ENCODE measurements at places on chromosomes 12 and 14. TPM values are rescaled to one million over a fixed set of nuclear protein-coding genes. Genes with fewer than 3 reads are reported as not detected.

DNA sequence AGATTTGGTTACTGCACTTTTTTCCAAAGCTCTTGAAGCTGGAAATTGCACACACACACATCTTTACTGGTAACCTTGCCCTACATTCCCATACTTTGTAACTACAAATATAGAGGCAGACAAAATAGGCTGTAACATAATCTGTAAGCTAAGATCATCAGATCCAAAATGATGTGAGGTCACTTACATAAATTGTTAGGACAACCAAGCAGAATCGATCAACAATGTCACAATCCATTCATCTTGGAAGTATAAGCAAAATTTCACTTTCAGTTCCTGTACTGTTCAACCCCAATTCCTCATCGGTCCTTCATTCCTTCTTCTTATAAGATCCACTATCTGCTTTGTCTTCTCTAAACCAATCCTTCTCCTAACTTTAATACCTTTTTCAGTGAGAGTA is 72.6 kb downstream of the EPS8 start:
- no peak for DNase-seq

DNA sequence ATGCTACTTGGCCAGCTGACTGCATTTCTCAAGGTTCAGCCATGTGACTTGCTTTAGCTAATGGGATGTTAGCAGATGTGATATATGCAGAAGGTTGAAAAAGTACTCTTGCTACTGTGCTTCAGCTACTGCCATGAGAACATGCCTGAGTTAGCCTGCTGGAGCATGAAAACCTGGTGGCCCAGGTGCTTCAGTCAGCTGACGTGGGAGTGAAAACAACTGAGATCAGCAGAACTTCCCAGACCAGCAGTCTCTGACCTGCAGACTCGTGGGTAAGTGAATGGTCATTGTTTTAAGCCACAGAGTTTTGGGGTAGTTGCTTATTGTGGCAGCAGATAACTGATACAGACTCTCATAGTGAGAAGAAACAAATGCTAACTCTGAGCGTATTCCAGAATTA is 118.6 kb upstream of the GRIN2B start:
- DNase-seq: no peak

Gene SYCP3
- polyA plus RNA-seq: 0.54 TPM

DNA sequence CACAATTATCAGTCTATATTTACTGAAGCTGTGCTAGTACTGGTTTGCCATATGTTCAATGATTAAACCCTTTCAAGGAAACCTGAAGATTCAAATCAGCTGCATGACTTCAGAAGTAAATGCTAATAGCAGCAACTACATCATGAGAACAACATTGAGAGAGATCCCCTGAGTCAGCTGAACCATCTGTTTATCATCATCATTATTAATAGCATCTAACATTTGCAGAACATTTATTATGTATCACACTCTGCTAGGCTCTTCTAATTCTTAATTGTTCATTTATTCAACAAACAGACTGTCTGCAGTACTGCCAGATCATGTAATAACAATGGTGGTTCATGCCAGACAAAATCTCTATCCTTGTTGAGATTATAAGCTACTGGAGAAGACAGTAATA is 157.4 kb downstream of the KLHL28 start:
- no peak for DNase-seq

DNA sequence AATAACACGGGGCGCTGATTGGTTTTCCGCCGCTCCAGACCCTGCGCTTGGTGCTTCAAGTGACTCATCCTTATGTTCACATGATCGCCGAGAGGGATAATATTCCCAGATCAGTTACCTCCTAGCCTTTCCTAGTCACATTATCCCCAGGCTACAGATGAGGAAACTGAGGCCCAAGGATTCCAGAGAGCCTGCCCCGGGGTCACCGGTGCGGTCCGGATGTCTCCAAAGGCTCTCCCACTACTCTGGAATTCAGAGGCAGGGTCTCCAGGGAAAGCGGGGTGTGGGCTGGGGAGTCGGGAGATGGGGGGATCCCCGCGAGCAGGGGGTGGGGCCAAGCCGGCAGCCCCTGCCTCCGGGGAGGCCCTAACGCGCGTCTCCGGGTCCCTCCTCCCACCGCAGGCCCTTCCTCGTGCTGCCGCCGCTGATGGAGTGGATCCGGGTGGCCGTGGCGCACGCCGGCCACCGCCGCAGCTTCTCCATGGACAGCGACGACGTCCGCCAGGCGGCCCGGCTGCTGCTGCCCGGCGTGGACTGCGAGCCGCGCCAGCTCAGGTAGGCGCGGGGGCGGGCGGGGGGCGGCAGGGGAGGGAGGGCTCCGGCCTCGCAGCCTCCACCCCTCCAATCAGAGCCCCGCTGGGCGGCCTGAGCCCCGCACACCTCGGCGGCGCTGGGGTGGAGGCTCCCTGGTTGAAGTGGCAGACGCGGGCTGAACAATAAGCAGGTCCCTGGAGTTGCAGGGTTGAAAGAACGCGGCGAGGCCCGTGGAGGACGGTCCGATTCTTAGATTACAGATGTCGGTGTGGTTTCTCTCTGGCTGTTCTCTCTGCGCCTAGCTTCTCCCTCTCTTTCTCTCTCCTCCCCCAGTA is 104.6 kb upstream of the PWP1 start:
- peak; percentile 50 for DNase-seq

DNA sequence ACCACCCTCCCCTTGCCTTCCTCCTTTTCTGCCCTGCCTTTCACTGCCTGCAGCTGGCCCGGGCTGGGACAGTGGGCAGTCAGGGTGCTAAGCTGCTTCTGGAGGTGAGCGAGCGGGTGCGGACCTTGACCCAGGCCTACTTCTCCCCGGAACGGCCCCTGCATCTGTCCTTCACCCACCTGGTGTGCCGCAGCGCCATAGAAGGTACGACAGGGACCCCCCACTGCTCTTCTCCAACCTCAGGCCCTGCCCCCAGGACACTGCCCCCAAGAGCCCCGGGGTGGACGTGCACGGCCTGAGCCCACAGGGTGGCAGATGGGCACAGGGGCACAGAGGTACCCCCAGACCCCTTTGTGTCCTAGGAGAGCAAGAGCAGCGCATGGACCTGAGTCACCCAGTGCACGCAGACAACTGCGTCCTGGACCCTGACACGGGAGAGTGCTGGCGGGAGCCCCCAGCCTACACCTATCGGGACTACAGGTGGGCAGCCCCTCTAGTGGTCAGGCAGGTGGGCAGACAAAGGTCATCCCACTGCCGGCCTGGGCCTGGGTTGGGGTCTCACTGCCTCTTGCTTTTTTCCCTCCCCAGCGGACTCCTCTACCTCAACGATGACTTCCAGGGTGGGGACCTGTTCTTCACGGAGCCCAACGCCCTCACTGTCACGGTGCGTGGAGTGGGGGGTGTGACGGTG is 3.2 kb upstream of the GNB3 start:
- DNase-seq: peak; percentile 71

DNA sequence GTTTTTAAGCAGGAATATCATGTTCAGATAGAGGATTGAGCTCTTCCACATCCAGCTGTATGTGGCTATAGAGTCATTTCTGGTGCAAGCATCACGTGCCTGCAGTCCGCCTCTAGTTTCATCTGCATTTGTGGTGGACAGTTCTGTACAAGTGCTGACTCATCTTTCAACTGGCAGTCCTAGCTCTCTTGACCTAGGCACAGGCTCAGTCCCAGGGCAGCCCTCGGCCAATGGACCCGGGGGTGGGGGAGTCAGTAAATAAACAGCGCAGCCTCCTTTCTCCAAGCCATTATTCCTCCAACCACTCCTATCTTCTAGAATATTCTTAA is 41.8 kb upstream of the FRMD6 start:
- no peak for DNase-seq

DNA sequence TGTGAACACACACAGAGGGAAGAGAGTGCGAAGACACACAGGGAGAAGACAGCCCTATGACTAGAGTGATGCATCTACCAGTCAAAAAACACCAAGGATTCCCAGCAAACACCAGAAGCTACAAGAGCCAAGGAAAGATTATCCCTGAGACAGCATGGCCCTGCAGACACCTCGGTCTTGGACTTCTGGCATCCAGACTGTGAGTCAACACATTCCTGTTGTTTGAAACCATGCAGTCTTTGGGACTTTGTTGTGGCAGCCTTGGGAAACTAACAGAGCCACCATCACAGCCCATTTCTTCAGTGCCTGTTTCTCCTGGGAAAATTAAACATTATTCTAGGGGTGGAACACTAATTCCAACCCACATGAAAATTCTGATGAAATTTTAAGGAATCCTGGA is 220.6 kb downstream of the GXYLT1 start:
- no peak for DNase-seq

DNA sequence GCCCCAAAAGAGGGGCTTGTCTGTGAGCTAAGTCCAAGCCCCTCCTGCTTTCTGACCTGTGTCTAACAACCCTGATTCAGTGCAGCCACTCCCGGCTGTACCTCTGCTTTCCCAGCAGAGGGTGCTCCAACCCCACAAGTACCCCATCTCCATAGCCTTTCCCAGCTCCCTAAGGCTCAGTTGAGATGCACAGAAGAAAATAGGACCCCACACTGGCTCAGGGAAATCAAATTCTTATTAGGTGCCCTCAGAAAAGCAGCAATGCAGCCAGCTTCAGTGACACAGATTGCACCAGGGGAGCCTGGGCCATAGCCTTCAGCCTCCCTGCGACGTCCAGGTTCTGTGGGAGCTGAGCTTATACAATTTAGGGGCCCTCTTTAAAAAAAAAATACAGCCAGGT is 49.9 kb downstream of the LRRC74A start:
- DNase-seq: peak; percentile 76

- no peak for DNase-seq
Observed at GRCh38 chr12:6963791-6964413, 6.6 kb downstream of the PHB2 start.

Gene ADAMTS20
- not detected for polyA plus RNA-seq

- no peak for DNase-seq
Observed at GRCh38 chr12:94271351-94271750, 123.0 kb downstream of the PLXNC1 start.

Gene KRT72
- not detected for polyA plus RNA-seq

GRCh38 chr14:35482994-35483515 is 50.9 kb upstream of the INSM2 start:
- DNase-seq: no peak

Gene KLRG1
- 3.2 TPM for polyA plus RNA-seq

DNA sequence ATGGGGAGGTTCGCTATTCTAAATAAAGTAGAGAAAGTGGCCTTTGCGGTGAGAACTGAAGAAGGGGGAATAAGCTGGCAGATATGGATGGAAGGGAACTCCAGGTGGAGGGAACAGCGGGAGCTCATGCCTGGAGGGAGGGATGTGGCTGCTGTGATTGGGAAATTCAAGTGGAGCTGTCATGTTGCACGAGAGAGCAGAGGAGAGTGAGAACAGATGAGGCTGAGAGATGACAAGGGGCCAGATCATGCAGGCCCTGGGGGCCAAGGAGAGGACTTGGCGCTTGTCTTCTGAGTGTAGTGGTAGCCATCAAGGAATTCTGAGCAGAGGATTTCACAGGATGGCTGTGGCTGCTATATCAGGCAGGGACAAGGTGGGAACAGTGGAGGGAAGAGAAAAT is 35.0 kb downstream of the TGFB3 start:
- no peak for DNase-seq

GRCh38 chr12:65449400-65449799 is 170.9 kb downstream of the MSRB3 start:
- no peak for DNase-seq

DNA sequence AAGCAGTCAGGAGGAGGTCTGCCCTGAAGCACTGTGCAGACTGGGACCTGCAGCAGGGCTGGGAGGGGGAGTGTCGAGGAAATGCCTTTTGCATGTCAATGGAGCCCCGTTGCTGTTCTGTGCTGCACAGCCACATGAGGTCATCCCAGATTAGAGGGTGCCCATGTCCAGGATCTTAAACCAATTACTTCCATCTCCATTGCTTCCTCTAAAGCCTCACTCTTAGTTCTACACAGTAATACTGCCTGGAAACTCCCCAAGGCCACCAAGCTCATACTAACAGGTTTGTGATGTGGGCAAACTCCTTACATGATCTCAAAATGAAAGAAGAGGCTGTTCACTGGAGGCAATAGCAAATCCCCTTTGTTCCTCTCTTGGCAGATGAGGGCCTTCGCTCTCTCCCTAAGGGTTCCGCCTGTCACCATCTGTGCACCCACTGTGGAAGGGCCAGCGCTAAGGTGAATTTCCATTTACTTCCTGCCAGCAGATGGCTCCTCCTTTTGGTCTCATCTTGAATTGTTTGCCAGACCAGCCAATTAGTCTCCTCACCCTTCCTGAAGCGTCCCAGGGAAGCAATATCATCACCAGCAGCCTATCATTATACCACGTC is 35.4 kb upstream of the LTA4H start:
- no peak for DNase-seq

DNA sequence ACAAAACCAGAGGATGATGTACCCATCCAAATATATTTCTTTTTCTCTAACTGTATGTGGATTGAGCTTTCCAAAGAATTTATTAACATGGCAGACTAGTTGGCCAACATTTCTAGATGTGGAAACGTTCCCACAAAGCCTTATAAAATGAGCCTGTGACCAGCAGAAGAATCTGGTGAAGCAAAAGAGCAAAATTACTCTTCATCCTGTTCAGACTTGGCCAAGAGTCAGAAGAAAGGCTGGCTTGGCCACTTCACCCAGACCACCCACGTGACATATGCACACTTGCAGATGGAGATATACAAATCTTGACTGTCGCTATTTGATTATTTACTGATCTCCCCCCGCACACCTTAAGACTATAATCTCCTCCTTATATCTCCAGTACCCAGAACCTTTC is 96.7 kb downstream of the NUAK1 start:
- DNase-seq: no peak

Data from kidney (tissue), 22 donors.